ENCODE measurements at places on chromosomes 4 and X.

DNA sequence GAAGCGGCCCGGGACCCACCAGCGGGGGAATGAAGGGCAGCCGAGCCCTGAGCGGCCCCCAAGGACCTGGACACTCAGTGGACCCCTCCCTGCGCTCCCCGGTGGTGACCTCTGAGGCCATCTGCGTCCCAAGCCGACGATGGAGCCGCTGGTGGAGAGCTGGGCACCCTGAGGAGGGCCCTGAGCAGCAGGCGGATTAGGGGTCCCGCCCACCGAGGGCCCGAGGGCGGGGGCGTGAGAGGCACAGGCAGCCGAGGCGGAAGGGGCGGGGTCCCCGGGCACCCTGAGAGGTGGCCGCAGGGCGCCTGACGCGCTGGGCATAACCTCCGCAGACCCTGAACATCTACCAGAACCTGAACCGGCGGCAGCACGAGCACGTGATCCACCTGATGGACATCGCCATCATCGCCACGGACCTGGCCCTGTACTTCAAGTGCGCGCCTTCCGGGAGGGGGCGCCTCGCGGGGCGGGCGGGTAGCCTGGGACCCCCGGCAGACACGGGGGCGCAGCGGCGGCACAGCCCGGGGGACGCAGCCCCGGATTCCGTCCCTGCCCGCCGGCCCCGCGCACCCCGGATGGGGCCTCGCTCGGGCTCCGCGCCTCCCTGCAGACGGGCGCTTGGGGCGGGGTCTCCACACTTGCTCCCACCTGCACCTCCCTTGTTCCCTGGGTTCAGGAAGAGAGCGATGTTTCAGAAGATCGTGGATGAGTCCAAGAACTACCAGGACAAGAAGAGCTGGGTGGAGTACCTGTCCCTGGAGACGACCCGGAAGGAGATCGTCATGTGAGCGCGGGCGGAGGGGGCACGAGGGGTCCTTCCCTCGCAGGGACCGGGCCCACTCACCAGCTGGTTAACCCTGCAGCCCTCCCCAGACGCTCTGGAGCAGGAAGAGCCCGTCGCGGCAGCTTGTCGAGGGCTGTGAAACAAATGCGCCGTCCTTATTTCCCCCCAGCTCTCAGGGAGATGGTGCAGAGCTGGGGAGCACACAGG is 10.3 kb downstream of the ATP5ME start:
- peak; percentile 79 for DNase-seq

- DNase-seq: no peak
Measured at GRCh38 chr4:40254608-40255392, 58.0 kb downstream of the RHOH start.

GRCh38 chrX:14641681-14642655 is 112.6 kb downstream of the GLRA2 start:
- DNase-seq: no peak

DNA sequence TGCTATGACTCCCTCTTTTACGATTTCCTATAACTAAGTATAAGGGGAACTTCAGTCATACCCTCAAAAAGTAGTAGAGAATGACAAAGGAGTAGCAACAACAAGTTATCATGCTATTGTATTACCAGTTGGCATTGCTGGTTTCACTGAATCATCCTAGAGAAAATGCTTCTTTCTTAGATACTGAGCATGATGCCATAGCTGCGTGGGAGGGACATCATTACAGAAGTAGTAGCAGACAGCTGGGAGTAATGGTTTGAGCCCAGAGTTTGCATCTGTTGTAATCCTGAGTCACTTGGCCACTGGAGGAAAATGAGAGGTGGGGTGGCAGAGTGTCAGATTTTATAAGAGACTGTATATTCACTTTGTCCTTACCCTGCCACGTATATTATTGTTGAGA is 38.6 kb downstream of the MTMR1 start:
- no peak for DNase-seq

DNA sequence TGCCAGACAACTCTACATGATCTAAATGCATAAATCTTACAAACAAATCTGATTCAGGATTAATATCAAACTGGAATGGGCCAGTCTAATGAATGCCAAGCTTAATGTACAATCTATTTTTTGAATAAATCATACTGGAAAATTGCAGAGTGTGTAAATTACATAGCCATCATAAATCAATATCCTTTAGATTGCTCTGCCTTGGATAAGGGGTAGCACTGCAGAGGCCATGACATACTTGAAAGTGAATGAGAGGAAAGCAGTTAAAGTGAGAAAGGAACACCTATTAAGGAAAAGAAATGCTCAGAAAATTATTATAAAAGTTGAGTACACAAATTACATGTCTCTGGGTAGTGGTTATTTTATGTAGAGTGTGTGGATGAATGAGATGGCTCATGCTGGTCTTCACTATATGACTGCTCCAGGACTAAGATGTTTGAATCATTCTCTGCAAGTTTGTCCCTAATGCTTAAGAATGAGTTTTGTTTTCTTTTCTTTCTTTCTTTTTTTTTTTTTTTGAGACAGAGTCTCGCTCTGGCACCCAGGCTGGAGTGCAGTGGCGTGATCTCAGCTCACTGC is 100.2 kb downstream of the ADGRL3 start:
- no peak for DNase-seq

GRCh38 chr4:183158062-183158461 is 59.0 kb downstream of the WWC2 start:
- DNase-seq: no peak

DNA sequence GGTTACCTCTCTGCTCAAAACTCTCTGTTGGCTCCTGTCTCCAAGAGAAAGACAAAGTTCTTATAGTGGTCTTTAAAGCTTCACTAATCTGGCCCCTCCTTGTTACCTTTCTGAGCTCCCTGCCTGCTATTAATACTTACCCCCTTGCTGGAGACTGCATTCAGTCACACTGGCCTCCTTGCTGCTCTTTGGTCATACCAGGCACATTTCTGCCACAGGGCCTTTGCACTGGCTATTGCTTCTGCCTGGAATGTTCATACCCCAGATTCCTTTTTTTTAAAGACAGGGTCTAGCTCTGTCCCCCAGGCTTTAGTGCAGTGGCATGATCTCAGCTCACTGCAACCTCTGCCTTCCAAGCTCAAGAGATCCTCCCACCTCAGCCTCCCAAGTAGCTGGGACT is 15.9 kb upstream of the RAB9A start:
- DNase-seq: no peak

- peak; percentile 75 for DNase-seq
Measured at GRCh38 chr4:102500352-102500695, 835 bp upstream of the NFKB1 start.

DNA sequence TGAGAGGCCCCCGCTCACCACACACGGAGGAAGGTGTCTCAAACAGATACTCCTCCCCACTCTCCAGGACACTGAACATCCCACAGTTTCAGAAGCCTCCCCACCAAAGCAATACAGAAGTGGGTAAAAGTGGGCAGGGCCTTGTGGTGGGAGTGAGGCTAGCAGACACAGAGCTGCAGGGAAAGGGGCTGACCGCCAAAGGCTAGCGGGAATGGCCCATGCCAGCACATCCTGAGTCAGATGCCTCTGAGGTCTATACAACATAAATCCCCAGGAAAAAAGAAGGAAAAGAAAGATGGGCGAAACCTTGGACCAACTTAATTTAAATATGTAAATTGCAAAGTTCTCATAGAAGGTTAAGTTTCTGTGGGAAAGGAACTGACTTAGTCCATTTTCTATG is 21.9 kb upstream of the ARHGAP10 start:
- no peak for DNase-seq

DNA sequence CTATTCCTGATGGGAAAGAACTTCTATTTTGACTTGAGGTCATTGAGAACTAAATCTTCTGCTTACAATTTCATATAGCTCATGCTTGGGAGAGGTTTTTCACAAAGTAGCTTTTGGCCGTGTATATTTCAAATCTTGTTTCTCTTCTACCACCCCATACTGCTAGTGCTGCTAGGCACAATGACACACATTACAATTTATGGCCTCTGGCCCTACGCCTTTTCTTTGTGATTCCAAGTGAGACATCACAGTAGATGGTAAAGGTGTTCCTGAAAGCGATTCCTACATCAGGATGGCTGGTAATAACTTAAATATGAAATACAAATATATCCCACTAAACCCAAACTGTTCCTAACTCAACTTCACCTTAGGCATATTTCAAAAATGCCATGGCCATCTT is 101.1 kb downstream of the ATXN3L start:
- DNase-seq: no peak

GRCh38 chrX:42247241-42247640 is 323.9 kb upstream of the CASK start:
- DNase-seq: no peak

DNA sequence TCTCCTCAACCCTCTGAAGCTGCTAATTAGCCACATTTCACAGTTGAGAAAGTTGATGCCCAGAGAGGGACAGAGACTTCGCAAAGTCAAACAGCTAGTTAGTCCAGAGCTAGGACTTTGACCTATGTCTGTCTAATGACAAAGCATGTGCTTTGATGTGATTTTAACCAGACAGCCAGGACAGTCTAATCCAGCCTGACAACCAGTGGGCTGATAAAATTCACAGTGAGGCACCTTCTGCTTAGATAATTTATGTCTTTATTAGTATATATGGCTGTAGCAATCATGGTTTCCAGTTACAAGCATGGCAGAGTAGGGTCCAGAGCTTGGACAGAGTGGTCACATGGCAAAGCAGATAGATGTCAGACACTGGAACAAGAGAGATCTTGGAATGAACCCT is 133.6 kb upstream of the C1QTNF7 start:
- no peak for DNase-seq

GRCh38 chr4:139813881-139814280 is 148.3 kb downstream of the MGST2 start:
- DNase-seq: no peak

DNA sequence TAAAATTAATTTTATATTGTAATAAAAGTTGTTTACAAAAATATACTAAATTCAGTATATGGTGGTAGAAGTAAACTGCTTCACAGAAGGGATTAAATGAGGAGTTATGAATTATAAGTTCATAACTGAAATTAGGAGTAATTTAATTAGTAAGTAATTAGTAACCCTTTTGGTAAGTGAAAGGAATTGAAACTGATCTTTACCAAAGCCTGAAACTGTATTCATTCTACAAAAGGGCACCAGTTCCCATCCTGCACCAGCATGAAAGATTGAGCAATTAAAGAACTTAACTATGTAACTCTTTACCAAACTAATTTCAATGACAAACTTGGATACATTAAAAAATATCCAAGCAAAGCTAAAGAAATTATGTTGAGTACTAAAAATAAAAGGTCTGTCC is 8.2 kb downstream of the MED14 start:
- no peak for DNase-seq

- no peak for DNase-seq
Measured at GRCh38 chr4:40046311-40046980, 10.2 kb upstream of the N4BP2 start.

DNA sequence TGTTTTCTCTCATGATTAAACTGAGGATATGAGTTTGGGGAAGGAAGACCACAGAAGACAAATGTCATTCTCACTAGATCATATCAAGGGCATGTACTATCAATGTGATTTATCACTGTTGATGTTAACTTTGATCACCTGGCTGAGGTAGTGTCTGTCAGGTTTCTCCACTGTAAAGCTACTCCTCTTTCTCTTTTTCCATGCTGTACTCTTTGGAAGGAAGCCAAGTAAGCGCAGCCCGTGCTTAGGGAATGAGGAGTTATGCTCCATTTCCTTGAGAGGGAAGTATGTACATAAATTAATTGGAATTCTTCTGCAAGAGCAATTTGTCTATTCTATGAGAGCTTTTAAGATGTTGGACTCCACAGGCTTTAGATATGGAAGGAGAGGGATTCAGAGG is 4.0 kb upstream of the KANTR start:
- peak; percentile 8 for DNase-seq

DNA sequence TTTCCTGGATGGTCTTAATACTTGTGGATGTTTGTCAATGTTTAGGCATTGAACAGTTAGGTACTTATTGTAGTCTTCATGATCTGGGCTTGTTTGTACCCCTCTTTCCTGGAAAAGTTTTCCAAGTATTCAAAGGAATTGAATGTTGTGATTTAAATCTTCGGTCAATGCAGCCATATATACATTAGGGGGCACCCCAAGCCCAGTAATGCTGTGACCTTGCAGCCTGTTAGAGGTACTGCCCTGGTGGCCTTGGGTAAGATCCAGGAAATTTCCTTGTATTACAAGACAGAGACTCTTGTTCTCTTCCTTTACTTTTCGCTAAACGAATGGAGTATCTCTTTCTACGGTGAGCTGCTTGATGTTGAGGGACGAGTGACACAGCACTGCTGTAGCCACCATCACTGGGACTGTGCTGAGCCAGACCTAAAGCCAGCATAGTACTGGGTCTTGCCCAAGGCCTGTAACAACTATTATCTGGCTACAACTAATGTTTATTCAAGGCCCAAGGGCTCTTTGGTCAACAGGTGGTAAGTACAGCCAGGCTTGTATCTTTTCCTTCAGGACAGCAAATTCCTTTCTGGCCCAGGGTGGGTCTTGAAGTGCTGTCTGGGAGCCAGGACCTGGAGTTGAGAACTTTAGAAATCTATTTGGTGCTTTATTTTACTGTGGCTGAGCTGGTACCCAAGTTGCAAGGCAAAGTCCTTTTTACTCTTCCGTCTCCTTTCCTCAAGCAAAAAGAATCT is 118.3 kb upstream of the ATOH1 start:
- no peak for DNase-seq

DNA sequence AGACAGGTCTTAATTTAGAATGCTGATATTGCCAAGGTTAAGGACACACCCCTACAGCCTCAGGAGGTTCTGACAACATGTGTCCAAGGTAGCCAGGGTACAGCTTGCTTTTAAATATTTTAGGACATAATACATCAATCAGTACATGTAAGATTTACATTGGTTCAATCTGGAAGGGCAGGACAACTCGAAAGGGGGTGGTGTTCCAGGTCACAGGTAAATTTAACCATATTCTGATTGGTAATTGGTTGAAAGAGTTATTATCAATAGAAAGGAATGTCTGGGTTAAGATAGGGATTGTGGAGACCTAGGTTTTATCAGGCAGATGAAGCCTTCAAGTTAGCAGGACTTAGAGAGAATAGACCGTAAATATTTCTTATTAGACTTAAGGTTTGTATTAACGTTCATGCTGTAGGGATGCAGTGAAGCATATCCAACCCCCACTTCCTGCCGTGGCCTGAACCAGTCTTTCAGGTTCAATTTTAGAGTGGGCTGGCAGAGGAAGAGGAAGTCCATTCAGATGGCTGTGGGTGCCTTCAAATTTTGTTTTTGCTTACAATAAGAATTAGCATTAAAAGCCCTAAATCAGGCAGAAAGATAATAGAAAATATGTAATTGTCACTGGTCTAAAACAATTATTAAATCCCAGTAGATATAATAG is 136.5 kb upstream of the GALNTL6 start:
- no peak for DNase-seq

DNA sequence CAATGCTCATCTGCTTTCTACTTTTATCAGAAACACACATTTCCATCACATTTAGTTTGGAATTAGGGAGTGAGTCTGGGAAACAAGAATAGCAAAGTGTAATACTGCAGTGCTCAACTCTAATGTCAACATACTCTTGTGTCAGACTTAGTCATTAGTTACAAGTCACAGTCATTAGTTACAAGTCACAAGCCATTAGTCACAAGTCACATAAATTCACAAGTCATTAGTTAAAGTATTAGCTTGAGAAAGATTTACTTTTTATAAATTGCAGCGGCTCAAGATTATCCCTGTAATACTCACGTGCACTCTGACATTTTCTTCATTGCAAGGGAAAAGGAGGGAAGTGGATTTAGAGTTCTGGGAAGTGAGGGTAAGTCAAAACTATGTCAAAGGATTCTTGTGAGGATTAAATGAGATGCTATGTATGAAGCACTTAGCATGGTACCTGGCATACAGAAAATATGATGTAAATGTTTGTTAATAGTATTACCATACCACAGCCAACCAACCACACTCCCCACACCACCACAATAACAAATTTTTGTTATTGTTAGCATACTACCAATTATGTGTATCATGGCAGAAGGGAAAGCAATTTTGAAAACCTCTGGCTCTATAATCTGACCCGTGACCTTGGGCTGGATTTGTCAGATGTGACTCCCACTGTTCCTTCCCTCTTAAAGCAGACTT is 116.6 kb downstream of the ARHGAP24 start:
- DNase-seq: no peak

Data from CD4-positive, alpha-beta T cell treated with Interleukin-17A for 1 hour (primary cell).